Gastroesophageal sphincter (tissue), 4 donors: ENCODE measurements at places on chromosomes 11 and 22.

GRCh38 chr11:72773696-72774095 lies 20.2 kb downstream of the STARD10 start:
- ATAC-seq = no peak

- ATAC-seq = no peak
Observed at GRCh38 chr11:47967577-47968525, 12.5 kb upstream of the PTPRJ start.

- ATAC-seq = no peak
Observed at GRCh38 chr11:81596704-81597103, 1137.0 kb downstream of the FAM181B start.

- no peak for ATAC-seq
Observed at GRCh38 chr11:77568916-77569675, 20.7 kb upstream of the AQP11 start.

- no peak for ATAC-seq
Observed at GRCh38 chr22:37249986-37250385, 5.9 kb upstream of the RAC2 start.

- ATAC-seq = no peak
Observed at GRCh38 chr11:111306321-111306720, 8.0 kb downstream of the POU2AF3 start.

- ATAC-seq = no peak
Observed at GRCh38 chr11:23696688-23697415, 800.0 kb upstream of the LUZP2 start.

DNA sequence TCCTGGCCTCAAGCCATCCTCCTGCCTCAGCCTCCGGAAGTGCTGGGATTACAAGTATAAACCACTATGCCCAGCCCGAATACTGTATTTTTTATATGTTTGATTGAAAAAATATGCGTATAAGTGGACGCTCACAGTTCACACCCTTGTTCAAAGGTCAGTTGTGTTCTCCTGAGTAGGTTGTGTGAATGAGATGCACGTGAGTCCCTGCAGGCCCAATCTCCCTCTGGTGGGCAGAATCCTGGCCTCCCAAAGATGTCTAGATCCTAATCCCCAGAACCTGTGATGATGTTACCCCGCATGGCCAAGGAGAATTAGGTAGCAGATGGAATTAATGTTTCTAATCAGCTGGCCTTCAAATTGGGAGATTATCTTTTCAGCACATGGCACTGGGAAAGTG lies 41.9 kb downstream of the CTTN start:
- no peak for ATAC-seq

- no peak for ATAC-seq
Observed at GRCh38 chr22:17120711-17121232, 388 bp downstream of the TMEM121B start.

DNA sequence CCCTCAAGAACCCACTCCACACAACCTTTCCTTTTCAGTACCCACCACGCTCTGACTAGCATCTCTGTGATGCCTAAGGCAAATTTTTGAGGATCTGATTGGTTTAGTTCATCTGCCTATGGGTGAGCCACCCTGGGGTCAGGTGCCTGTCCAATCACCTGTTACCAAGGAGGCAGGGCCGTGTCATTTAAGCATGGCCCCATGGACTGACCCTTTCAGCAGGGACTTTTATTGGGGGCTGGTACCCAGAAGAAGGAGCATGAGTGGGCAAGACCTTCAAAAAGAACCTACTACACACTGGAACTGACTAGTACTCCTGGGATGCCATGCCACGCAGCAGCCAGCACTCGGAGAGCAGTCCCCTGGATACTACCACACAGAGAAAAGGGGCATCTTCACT lies 28.4 kb downstream of the C11orf91 start:
- ATAC-seq = no peak

DNA sequence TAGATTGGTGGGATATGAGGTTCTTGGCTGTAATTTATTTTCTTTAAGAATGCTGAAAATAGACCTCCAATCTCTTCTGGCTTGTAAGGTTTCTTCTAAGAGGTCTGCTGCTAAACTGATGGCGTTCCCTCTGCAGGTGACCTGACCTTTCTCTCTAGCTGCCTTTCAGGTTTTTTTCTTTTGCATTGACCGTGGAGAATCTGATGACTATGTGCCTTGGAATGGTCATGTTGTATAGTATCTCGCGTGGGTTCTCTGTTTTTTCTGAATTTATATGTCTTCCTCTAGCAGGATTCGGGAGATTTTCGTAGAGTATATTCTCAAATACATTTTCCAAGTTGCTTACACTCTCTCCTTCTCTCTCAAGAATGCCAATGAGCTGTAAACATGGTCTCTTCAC lies 122.2 kb downstream of the DDX10 start:
- ATAC-seq = no peak

- no peak for ATAC-seq
Observed at GRCh38 chr22:42714768-42715390, 5.8 kb downstream of the A4GALT start.

DNA sequence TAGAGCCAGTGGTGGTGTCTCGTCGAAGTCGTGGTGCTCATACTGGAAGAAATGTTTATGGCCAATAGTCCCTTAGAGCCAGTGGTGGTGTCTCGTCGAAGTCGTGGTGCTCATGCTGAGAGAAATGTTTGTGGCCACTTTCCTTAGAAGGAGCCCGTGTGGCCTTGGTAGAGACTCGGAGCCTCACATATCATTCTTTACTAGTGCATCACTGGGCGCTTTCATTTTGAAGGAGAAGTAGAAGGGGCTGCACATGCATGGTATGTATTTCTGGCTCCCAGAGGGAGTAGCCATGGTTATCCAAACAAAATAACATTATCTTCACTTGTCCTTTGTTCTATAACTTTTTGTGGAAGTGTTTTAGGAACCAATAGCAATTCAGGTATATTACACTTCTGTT lies 69.5 kb downstream of the JAM3 start:
- ATAC-seq = no peak
